ENCODE measurements at places on chromosomes 12 and 14.

- DNase-seq, result no peak
Observed at GRCh38 chr12:84397263-84397662, 515.3 kb downstream of the SLC6A15 start.

- no peak for DNase-seq
Observed at GRCh38 chr14:82342596-82342995, 808.9 kb upstream of the SEL1L start.

DNA sequence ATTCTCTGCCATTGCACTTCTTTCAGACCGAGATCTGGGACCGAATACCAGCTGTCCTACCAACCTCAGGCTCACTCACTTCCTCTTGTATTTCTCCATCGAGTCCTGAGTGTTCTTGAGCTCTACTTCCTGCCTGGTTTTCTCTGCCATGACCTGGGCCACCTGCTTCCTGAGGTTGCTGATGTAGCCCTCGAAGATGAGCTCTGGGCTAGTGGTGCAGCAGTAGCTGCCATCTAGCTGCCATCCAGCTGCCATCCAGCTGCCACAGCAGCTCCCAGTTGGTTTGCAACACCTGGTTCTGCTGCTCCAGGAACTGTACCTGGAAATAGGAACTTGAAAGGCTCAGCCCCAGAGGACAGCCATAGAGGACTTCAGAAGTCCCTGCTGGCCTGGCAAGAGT is 15.0 kb upstream of the KRT73 start:
- no peak for DNase-seq

DNA sequence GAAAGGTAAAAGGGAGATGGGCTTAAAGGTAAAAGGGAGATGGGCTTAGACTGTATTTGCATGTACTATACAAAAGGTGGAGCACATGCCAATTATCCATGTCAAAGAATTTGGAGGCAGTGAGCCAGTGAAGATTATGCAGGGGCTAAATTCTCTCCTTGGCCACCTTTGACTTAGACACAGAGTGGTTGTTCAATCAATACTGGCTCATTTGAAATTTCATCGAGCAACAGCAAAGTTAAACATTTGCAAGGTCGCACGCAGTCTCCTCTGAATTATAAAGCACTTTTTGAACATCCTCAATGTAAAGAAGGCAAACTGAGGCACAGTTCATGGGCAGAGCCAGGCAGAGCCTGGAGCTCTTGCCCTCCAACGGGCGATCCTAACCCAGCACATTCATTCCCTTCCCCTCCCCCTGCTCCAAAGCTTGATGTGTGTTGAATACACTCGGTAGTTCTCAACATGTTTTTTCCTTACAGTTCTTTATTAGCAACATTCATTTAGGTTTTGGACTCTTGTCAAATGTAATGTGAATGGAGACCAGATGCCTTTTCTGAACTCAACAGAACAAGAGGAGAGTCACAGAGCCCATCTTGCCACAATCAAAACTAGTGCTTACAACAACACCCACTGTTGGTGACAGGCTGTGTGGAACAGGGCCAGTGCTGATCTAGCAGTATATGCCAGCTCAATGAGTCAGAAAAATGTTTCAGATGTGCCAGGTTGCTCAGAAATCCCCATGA is 169.7 kb upstream of the G2E3 start:
- DNase-seq, result no peak

DNA sequence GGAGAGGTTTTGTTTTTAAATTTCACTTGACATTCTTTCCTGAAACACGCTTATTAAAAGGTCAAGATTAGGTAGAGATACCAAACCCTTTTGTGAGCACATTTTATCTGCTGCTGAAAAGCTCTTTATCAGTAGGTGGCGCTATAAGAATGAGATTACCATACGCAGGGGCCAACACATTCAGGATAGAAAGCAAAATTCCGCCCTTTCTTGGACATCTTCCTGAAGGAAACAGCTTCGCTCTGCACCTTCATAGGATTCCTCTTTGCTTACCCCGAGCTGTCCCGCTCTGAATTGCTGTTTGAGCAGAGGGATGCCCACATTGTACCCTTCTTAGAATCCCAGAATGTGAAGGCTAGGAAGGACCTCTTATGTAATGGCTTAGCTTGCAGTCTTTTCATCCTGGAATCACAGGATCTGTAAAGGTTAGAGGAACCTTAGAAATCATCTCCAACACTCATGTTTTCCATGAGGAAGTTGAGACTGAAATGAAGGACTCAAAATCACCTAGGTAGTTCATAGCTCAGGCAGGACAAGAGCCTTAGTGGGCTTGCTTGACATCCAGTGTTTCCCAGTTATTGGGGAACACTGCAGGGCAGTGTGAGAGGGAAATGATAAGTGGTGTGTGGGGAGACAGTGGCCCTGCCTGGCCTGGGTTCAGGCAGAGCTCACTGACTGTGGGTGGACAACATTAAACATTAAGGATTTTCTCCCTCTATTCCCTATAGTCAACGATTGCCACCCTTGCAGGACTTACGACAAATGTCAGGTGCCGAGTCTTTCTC is 38.7 kb upstream of the CRY1 start:
- no peak for DNase-seq

GRCh38 chr12:76255692-76256091 is 92.5 kb downstream of the BBS10 start:
- no peak for DNase-seq

GRCh38 chr12:103013741-103014300 is 56.3 kb downstream of the ASCL1 start:
- DNase-seq, result no peak

GRCh38 chr14:104879983-104880565 is 15.0 kb downstream of the CEP170B start:
- DNase-seq, result no peak

GRCh38 chr12:132379996-132380395 is 50.6 kb upstream of the GALNT9 start:
- no peak for DNase-seq

DNA sequence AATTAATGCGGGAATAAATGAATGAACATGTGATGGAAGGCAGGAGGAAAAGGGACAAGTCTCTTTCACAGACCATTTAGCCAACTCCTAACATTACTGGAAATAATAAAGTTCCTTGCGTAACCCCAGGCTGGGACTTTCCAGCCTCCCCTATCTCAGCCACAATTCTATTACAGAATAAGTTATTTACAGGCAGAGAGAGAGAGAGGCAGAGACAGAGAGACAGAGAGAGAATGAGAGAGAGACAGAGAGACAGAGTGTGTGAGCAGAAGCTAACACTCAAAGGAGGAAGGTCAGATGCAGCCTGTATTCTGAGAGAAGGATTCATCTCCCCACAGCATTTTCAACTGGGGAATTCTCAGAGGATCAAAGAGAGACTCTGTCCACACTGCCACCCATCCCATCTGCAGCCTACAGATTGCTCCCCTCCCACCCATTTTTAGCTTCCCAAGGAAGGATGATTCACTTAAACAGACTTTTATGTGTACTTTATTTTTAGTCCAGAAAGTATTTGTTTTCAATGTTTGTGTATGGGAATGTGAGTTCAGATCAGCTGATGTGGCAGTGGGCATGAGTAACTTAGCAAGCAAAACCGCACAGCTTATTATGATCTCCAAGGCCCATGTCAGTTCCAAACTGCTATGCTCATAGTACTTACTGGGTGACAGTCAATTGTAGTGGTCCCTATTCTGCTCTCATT is 165.7 kb downstream of the CAND1 start:
- DNase-seq, result no peak

- no peak for DNase-seq
Observed at GRCh38 chr12:104310751-104311633, 7.5 kb downstream of the EID3 start.

- no peak for DNase-seq
Observed at GRCh38 chr14:71497645-71498086, 434.6 kb upstream of the RGS6 start.

DNA sequence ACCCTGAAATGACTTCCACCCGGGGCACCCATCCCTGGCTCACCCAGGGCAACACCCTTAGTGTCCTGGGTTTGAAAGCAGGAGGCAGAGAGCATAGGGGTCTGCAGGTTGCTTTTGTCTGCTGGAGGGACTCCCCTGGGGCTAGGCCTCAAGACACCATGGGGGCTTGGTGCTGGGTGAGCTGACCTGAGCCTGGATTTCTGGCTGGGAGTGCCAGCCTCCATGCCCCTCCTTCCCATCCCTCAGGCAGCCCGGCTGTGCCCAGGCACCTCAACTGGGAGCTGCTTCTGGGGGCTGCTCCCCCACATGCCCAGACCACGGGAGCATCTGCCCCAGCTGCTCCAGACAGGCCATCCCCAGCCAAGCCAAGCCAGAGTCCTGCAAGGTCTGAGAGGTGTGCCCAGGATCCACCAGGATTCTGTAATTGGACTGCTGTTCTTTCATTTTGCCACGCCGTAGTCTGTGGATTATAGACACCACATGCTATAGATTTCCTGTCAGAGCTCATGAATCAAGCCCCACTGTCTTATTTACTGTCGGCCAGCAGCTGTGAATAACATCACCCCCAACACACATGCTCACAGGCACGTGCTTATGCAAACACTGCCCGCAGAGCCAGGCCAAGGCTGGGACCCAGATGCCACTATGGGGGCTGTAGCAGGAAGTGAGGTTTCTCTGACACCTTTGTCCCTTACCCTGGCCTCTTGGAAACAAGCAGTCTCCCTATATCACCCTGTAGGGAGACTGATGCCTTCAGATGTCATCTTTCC is 29.4 kb upstream of the ESRRB start:
- no peak for DNase-seq

DNA sequence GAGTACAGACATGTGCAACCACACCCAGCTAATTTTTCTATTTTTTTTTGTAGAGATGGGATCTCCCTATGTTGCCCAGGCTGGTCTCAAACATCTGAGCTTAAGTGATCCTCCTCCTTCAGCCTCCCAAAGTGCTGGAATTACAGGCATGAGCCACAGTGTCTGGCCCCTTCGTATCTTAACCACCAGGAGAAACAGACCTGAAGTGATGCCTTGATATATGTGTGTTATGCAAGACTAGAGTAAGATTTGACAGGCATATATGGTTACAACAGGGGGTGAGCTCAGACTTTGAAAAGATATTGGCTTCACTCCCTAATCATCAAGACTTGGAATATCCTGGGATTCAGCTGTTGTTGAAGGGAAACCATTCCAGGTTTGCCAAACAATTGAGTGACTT is 10.7 kb upstream of the GALNT6 start:
- DNase-seq, result no peak

DNA sequence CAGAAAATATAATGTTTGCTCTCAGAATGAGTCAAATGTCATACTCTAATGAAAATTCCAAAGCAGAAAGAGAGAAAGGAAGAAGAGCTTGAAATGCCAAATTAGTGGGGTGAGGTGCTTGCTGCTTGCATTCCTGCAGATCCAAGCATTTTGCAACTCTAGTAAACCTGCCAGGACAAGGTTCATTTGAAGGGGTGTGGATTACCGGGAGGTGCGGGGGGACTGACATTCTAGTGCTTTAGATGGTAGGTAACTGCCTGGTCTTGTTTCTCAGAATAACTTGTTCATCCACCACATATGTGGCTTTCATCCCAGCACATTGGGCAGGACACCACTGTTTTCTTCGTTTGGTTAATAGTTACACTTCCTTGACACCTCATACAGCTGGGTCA is 144.4 kb downstream of the AKAP6 start:
- no peak for DNase-seq

- DNase-seq, result no peak
Observed at GRCh38 chr14:89266754-89267153, 150.3 kb downstream of the FOXN3 start.

- peak; percentile 11 for DNase-seq
Observed at GRCh38 chr12:113912760-113913329, 53.3 kb downstream of the RBM19 start.

GRCh38 chr12:88011755-88012154 is 17.4 kb downstream of the C12orf50 start:
- DNase-seq, result no peak

DNA sequence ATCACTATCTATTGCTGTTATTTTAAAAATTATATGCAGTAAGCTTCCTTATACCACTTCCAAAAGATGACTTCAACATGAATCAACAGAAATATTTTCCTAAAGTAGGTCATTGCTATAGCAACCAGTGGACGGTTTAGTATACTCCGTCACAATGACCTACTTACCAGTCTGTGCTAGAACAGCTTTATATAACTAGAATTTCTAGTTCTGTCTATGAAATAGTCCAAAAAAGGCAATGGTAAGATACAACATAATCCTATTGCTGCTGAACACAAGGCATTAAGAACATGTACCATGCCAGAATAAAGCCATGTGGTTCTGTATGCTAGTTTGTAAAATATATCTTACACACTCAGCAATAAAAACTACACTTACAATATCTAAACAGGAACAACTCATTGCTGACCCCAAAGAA is 40.7 kb upstream of the MTERF2 start:
- DNase-seq, result no peak

- no peak for DNase-seq
Observed at GRCh38 chr12:12958886-12959285, 6.9 kb upstream of the GPRC5D start.

DNA sequence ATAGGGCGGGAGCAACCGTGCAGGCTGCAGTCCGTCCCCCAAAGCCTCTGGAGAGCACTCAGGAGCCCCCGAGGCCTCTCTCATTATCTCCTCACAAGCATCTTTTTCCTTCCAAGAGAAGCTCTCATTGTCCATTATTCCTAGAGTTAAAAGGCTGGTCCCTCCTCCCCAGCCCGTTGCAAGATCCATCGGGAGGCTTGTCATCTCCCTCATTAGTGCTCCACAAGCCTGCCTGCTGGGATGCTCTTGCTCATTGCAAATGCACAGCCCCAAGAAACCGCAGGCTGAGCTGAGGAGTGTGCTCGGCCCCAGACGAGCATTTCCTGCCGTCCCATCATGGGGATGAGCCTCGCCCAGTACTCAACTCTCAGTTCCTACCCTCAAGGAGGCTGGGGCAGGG is 23.3 kb downstream of the NUAK1 start:
- no peak for DNase-seq

DNA sequence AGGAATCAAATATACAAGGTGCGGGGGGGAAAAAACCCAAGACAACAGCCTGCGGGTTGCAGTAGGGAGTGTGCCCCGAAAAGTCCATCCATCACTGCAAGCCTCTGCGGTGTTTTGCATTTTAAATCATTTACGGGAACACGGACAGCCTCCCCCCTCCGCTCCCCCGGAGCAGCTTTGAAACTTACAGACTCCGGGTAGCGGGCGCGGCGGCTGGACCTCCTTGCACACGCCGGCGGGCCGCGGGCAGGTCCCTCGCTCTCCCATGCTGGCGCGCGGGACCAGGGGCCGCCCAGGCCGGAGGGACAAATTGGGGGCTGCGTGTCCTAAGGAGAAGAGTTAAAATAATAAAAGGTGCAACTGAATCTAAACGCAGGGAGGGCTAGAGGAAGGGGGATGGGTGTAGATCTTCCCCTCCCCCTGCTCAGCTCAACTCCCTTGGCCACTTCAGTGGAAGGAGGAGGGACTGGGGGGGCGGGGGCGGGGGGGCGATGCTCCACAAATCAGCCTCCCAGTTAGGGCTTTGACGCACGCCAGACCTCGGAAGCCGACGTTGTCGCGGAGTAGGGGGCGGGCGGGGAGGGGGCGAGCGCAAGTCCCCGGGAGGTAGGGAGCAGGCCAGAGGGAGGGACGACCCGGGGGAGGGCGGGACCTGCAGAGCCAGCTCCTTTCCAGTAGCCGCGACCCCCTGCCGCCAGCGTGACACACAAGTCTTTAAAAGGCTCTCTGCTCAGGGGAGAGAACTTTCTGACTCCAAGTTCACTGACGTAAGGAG is at the start of gene KCNJ8:
TSS of gene KCNJ8 (minus strand) at position 349 of the 775 bp plus-strand sequence. CDS start 1,090 bp downstream, outside the sequence.
- no peak for DNase-seq

All from activated naive CD8-positive, alpha-beta T cell treated with anti-CD3 and anti-CD28 coated beads, Interleukin-2, amount 50 U/mL, for 16 hours (primary cell).